Right atrium auricular region (tissue), 2 donors: ENCODE measurements at places on chromosomes 1 and 21. TPM values are rescaled to one million over a fixed set of nuclear protein-coding genes. Genes with fewer than 3 reads are reported as not detected.

GRCh38 chr1:12271033-12271432 lies 41.2 kb downstream of the VPS13D start:
- H3K4me1 ChIP-seq, result peaks cover 15% of the 10 kb centered on the region
- no peak for DNase-seq
- peaks cover 82% of the 10 kb centered on the region for H3K36me3 ChIP-seq
- no peak overlapping the region for H3K27ac ChIP-seq
- H3K4me3 ChIP-seq, result no peak overlapping the region
- H3K27me3 ChIP-seq, result no peaks in the 10 kb centered on the region

DNA sequence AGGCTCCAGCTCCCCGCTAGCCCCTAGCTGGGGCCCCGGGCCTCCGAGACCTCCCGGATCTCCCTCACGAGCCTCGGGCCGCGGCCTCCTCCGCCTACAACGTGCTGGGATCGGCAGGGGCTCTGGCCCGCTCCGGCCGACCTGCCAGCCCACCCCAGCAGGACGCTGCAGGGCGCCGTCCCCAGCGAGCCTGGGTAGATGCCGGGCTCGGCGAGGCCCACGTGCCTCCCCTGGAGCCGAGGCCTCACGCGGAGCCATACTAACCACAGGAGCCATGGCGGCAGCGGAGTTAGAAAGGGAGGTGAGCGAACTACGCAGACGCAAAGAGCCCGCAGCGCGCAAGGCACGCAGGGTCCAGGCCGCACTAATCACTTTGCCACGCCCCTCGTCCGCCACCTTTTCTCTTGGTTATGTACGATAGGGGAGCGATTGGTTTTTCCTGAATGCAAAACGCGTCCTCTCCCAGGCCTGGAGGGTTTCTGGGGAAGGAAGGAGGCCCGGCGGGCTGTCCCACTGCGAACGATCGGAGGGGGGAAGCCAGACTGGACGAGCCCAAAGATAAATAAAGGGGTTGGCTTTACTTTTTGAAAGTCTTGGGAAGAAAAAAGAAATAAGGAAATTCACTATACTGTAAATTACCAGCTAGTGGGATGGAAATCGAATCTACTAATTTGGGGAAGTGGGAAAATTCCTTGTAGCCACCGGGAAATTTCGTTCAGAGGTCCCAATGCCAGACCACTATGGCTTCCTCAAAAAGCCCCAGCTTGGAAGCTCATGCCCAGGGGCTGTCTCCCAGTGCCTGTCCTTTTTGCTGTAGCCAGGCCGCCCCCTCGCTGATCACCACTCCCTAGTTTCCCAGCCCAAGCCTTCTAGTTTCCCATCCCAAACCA lies at the start of gene RPL22:
TSS of gene RPL22 (minus strand) at position 298 of the 890 bp plus-strand sequence. CDS start at position 276, 22 bp downstream.
- peak within 1 kb of the TSS; percentile 84 for H3K27ac ChIP-seq
- H3K4me3 ChIP-seq, result peak within 1 kb of the TSS; percentile 96
- H3K4me1 ChIP-seq, result no peaks in the 10 kb centered on the region
- peaks cover 23% of the 10 kb centered on the region for H3K36me3 ChIP-seq
- DNase-seq, result peak; percentile 98

- no peaks in the 10 kb centered on the region for H3K36me3 ChIP-seq
- no peak for DNase-seq
- H3K4me1 ChIP-seq, result no peaks in the 10 kb centered on the region
- H3K27me3 ChIP-seq, result no peaks in the 10 kb centered on the region
Observed at GRCh38 chr1:160576390-160576789, 2.9 kb downstream of the CD84 start.

DNA sequence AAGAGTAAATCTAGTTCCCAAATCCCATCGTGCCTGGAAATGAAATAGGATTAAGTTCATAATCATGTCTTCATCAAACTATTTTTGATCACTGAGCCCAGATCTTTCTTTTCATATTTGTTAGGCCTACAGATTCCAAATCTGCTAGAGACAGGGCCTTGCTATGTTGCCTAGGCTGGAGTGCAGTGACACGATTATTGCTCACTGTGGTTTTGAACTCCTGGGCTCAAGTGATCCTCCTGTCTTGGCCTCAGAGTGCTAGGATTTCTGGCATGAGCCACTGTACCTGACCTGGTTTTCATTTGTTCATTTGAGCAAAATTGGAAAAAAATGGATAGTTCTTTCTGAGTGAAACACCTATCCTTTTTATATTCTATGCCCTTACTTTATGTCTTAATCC lies 28.0 kb upstream of the DIPK1A start:
- no peaks in the 10 kb centered on the region for H3K27me3 ChIP-seq
- H3K27ac ChIP-seq, result no peak overlapping the region
- no peak for DNase-seq
- H3K36me3 ChIP-seq, result no peaks in the 10 kb centered on the region
- H3K4me3 ChIP-seq, result no peak overlapping the region
- no peaks in the 10 kb centered on the region for H3K4me1 ChIP-seq

DNA sequence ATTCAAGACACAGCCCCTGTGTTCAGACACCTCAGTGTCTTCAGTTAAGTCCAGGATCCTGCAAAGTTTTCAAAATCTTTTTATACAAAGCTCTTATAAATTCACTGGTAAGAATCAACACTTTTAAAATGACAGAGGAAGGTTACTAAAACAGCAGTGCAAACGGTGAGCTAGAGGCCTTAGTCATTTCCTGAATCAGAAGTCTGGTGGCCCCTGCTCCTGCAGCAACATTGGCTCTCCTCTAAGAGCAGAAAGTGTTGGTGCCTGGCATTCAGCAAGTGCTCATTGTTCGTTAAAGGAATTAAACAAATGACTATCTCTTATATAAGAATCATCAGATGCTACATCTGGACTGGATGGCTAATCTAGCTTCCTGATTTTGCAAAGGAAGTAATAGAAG lies 282.9 kb downstream of the PTGER3 start:
- no peaks in the 10 kb centered on the region for H3K36me3 ChIP-seq
- H3K27ac ChIP-seq, result no peak overlapping the region
- no peaks in the 10 kb centered on the region for H3K27me3 ChIP-seq
- no peak for DNase-seq
- H3K4me1 ChIP-seq, result no peaks in the 10 kb centered on the region
- no peak overlapping the region for H3K4me3 ChIP-seq

DNA sequence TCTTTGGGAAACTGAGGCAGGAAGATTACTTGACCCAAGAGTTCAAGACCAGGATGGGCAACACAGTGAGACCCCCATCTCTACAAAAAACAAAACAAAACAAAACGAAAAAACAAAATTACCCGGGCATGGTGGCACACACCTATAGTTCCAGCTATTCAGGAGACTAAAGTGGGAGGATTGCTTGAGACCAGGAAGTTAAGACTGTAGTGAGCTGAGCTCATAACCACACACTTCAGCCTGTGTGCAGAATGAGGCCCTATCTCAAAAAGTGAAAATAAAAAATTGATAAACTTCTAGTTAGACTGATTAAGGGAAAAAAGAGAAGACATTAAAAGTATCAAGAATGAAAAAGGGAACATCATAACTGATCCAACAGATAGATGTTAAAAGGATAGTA lies 154.0 kb downstream of the RHOU start:
- H3K27me3 ChIP-seq, result no peaks in the 10 kb centered on the region
- no peak for DNase-seq
- H3K36me3 ChIP-seq, result no peaks in the 10 kb centered on the region
- no peak overlapping the region for H3K4me3 ChIP-seq

GRCh38 chr1:6359216-6360116 lies 34.1 kb downstream of the ACOT7 start:
- no peaks in the 10 kb centered on the region for H3K36me3 ChIP-seq
- H3K27me3 ChIP-seq, result no peaks in the 10 kb centered on the region
- peak overlapping the region; percentile 80 for H3K27ac ChIP-seq
- H3K4me1 ChIP-seq, result no peaks in the 10 kb centered on the region
- DNase-seq, result peak; percentile 77

DNA sequence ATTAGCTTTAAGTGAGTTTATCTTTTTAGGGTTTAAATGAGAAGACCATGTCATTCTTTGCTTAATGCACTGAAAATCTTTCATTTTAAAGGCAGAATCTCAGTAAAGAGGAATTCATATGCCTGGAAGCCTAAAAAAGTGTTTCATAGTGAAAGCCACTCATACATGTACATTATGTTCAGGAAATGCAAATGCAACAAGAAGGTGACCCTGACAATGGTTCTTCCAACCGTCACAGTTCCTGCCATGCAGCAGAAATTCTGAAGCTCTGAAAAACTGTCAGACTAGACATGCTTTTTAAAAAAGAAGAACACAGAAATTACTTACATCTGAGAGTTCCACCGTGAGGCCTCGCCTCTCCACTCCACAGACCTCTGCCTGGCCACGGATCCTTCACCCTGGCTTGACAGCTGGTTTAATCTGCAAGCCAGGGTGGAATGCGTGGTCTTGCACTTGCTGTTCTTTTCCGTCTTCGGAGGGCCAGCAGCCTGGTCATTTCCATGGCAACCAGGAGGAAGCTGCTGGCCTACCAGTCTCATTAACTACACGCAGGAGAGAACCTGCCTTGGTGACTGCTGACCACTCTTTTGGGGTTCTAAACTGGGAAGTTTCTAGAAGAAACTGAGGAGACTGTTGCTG lies 41.8 kb upstream of the PAXBP1 start:
- no peak for DNase-seq

- DNase-seq, result no peak
- no peak overlapping the region for H3K4me3 ChIP-seq
- H3K36me3 ChIP-seq, result no peaks in the 10 kb centered on the region
- no peaks in the 10 kb centered on the region for H3K4me1 ChIP-seq
Observed at GRCh38 chr21:39136711-39137110, 46.5 kb downstream of the PSMG1 start.

DNA sequence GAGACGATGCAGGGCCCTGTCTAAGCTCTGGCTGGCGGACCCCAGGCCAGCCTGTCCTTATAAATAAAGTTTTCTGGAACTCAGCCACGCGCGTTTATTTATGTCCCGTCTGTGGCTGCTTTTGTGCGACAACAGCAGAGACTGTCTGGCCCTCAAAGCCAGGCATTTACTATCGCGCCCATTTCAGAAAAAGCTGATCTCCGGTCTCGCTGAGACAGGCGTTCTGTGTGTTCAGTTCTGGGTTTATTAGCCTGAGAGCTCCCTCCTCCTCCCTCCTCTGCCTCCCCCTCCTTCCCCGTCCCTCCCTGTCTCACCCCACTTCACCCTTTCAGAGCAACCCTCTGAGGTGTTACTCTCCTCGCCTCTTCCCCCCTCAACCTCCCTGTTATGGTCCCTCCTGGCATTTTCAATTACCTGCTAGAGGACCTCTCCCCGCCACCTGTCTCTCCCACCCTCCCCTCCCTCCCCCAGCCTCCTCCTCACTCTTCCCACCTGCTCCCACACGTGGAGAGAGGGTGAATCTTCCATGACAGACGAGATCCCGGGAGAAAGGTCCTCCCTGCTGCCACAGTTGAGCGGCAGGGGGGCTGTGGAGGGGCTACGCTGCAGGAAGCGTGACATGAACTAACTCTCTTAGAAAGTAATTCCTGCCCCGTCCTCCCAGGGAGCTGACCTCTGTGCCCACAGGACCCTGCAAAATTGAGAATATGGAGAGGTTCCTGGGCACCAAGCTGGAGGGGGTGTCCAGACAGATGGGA lies 59.9 kb downstream of the SPSB1 start:
- no peak overlapping the region for H3K4me3 ChIP-seq
- peak overlapping the region; percentile 51 for H3K27ac ChIP-seq
- no peaks in the 10 kb centered on the region for H3K27me3 ChIP-seq
- no peak for DNase-seq
- H3K4me1 ChIP-seq, result no peaks in the 10 kb centered on the region
- H3K36me3 ChIP-seq, result peaks cover 16% of the 10 kb centered on the region

DNA sequence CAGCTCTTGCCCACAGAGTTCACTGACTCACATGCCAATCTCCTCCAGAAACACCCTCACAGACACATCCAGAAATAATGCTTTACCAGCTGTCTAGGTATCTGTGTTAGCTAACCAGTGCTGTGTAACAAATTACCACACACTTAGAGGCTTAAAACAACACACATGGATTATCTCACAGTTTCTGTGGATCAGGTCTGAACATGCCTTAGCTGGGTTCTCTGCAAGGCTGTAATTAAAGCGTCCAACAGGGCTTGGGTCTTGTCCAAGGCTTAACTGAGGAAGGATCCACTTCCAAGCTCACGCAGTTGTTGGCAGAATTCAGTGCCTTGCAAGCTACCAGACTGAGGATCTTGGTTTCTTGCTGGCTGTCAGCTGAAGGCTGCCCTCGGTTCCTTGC lies 92.5 kb upstream of the RGS4 start:
- H3K4me1 ChIP-seq, result no peaks in the 10 kb centered on the region
- no peak overlapping the region for H3K27ac ChIP-seq
- DNase-seq, result no peak
- H3K36me3 ChIP-seq, result no peaks in the 10 kb centered on the region
- H3K4me3 ChIP-seq, result no peak overlapping the region

DNA sequence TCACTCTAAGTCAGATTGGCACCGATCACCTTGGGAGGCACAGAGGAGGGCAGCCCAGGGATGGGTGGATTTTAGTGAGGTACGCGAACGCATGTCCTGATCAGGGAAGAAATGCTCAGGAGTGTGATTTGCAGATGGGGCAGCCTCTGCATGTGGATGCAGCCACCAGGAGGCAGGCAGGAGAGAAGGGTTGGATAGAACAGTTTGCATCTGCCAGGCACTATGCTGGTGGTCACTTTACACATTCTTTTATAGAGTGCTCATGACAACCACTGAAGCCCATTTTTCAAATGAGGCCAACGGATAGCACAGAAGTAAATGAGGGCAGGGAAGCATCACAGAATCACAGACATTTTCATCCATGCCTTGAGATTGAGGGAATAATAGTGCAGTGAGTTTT lies 5.7 kb downstream of the LAMB3 start:
- H3K4me3 ChIP-seq, result no peak overlapping the region
- peak overlapping the region; percentile 93 for H3K27ac ChIP-seq
- H3K4me1 ChIP-seq, result no peaks in the 10 kb centered on the region
- no peaks in the 10 kb centered on the region for H3K36me3 ChIP-seq
- no peak for DNase-seq

DNA sequence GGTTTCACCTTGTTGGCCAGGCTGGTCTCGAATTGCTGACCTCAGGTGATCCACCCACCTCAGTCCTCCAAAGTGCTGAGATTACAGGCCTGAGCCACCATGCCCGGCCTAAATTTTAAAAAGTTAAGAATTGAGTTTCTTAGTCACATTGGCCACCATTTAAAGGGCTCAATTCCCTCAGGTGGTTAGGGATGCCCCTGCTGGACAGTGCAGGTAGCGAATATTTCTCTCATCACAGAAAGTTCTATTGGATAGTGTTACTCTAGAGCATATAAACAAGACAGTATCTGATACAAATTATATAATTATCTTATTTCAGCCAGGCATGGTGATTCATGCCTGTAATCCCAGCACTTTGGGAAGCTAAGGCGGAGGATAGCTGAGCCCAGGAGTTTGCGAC lies 320.2 kb downstream of the ZP4 start:
- DNase-seq, result no peak
- no peaks in the 10 kb centered on the region for H3K27me3 ChIP-seq
- H3K36me3 ChIP-seq, result peaks cover 16% of the 10 kb centered on the region
- H3K4me1 ChIP-seq, result no peaks in the 10 kb centered on the region
- H3K4me3 ChIP-seq, result no peak overlapping the region
- no peak overlapping the region for H3K27ac ChIP-seq

GRCh38 chr1:227741166-227741870 lies 6.1 kb downstream of the SNAP47 start:
- H3K27ac ChIP-seq, result no peak overlapping the region
- no peak overlapping the region for H3K4me3 ChIP-seq
- DNase-seq, result no peak

The TYW3 gene
- 13.9 TPM for total RNA-seq

The MAGOH gene
- total RNA-seq, result 22.1 TPM

The TMPRSS15 gene
- total RNA-seq, result not detected

The C1orf185 gene
- not detected for total RNA-seq

The EVI5 gene
- total RNA-seq, result 41.9 TPM

The HSD3B2 gene
- not detected for total RNA-seq
